Activated CD4-positive, CD25-positive, alpha-beta regulatory T cell (primary cell): ENCODE measurements at places on chromosomes 1 and 21.

- DNase-seq = no peak
Observed at GRCh38 chr1:18599086-18599485, 31.6 kb upstream of the PAX7 start.

- DNase-seq = no peak
Observed at GRCh38 chr1:22254756-22255155, 111.9 kb upstream of the WNT4 start.

- DNase-seq = no peak
Observed at GRCh38 chr21:34364921-34365320, 1.1 kb downstream of the KCNE2 start.

- no peak for DNase-seq
Observed at GRCh38 chr21:17461014-17461413, 51.8 kb upstream of the CXADR start.

DNA sequence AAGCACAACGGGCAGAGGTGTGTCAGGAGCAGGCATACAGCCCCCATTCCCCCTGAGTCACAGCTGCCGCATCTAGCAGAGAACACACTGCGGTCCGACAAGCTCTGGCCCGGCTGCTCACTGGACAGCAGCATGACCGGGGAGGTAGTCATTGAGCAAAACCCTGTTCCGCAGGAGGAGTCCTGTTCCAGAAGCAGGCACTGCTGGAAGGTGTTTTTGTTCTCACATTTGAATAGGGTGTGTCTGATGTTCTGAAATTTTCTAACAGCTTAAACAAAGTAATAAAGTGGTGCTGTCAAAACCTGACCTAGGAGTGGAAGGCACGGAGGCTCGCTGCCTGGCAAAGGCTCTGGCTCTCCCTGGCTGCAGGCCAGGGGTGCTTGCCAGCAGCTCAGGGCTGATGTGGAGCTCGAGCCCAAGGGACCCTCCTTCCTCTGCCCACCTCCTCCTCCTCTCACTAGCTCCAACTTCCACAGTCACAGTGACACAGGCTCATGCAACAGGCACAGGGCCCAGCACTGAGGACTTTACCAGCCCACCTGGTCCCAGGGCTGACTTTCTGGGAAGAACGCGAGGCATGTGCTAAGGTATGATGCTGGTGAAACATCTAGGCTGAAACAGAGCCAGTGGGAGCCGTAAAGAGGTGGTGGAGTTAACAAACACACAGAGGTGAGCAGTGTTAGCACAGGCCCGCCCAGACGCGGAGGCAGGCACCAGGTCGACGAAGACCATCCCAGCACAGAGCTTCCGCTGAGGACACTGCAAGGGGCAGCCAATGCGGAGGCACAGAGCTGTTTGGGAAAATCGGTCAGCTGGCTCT, 118.6 kb upstream of the IFFO2 start:
- DNase-seq = no peak

DNA sequence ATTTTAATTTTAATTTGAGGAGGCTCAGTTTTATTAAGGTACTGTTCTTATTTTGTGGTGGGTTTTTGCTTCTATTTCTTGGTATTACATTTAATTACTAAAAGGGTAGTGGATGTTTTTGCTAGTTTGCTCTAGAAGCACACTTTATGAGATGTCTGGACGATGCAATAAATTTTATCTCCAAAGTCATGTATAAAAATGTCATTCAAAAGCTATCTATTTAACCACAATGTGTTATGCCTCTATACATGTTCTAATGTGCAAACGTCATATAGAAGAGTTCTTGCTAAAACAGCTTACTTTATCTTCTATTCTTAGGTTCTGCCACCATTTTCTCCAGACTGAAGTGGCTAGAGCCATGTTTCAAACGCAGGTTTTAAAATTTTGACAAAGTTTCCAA, 12.9 kb upstream of the MPC2 start:
- DNase-seq = no peak

- DNase-seq = no peak
Observed at GRCh38 chr1:41788427-41788826, 130.3 kb downstream of the HIVEP3 start.

- peak; percentile 20 for DNase-seq
Observed at GRCh38 chr1:40951943-40952743, 27.4 kb upstream of the CTPS1 start.

GRCh38 chr1:1124786-1125642, 9.1 kb upstream of the C1orf159 start:
- DNase-seq = no peak

DNA sequence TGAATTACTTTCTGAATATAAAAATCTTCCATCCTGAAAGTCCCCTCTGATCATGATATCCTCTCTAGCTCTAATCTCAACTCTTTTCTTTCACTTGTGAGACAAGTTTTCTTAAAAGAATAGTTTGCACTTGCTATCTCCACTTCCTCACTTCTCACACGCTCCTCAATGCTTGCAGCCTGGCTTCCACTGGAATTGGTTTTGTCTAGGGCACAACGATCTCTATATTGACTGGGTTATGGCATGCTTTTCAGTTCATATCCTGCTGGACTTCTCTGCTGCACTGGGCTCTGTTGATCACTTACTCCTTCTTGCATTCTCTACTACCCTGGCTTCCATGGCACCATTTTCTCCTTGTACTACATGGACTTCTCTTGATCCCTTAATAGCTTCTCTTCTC, 474 bp downstream of the FCRLA start:
- no peak for DNase-seq

GRCh38 chr1:56409112-56409691, 170.2 kb downstream of the PLPP3 start:
- no peak for DNase-seq

DNA sequence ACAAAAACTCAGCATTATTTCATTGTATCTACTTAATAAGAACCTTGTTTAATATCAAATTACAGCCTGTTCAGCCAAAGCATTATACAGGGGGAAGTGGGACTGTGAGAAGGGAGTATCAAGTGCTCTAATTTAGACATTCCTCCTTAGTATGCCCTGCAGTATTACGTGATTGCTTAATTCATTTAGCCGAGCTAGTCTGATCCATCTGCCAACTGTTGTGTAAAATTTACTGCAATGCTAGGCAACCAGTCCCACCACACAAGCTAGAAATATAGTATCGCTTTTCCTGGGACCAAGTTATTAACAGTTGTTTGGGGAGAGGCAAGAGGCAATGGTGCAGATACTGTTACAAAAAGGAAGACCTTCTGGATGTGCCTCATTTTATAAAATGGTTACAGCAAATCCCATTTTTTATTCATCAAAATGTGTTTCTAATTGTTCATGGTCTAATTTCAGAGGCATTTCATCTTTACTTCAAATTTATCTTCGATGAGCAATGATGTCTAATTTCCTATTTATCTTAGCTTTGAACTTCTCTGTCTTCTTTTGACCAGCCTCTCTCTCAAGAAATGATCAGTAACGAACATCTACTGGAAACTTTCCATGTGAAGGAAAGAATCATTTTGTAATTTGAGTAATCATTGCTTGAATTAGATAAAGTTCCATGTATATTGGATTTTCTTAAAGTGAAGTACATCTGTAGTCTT, 283.3 kb downstream of the DUSP10 start:
- no peak for DNase-seq

DNA sequence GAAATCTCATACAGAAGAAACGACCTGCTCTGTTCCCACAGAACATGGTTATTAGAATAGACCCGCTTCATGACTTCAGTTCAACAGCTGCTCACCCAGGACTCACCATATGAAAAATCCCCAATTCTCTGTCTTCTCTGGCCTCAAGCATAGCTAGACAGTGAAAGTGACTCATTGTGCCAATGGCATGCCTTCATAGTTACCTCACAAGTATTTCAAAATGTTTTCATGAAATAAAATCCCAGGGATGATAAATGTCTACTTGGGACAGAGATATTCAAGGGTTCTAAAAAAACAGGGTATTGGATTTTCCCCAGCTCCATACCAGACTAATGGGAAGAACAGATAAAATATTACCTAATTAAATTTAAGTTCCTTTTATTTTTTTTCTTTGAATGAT, 82.3 kb downstream of the NOTCH2 start:
- no peak for DNase-seq

- DNase-seq = no peak
Observed at GRCh38 chr21:37704751-37705150, 211.5 kb downstream of the KCNJ6 start.
